ENCODE measurements at places on chromosomes 4 and X. TPM values are rescaled to one million over a fixed set of nuclear protein-coding genes. Genes with fewer than 3 reads are reported as not detected.
A peak's percentile ranks its signal among the peaks of the same experiment; 100 is the strongest.

DNA sequence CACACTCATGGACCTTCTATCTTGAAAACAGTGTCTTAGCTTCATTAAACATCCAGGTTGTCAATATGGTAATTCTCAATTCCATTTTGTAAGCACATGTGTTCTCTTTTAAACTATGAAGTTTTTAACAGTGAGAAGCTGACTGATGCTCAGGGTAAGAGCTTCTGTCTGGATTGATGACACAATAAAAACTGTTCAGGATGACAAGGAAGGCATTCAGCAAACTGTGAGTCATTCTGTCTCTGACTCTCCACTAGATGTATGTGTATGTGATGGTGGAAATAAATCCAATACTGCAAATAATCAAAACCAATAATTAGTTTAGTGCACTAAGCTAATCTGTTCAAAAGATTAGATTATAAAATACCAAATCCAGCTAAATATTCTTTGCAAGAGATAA, 115.3 kb upstream of the ARX start:
- H3K27me3 ChIP-seq = peaks cover 14% of the 10 kb centered on the region
- H3K4me3 ChIP-seq = no peak overlapping the region
- no peak overlapping the region for H3K27ac ChIP-seq
- no peaks in the 10 kb centered on the region for H3K36me3 ChIP-seq
- no peak for DNase-seq
- no peaks in the 10 kb centered on the region for H3K4me1 ChIP-seq

CFAP299 gene
- not detected for total RNA-seq

DNA sequence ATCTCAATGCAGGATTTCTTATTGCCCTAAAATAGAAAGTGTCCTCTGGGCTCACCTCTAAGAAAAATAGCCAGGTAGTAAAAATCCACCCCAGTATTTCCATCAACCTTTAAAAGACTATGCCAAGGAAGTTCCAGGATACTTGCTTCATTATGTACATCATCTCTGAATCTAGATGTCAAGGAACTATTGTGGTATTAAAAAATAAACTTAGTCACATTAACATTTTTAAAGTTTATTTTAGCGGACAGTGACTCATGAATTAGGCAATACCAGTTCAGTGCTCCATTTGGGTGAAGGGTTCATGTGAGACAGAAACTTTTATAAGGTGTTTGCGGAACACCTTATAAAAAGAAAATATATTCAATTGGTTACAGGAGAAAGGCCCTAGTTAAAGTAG, 209.2 kb downstream of the ADAM29 start:
- no peaks in the 10 kb centered on the region for H3K36me3 ChIP-seq
- no peaks in the 10 kb centered on the region for H3K4me1 ChIP-seq
- no peak for DNase-seq
- no peak overlapping the region for H3K4me3 ChIP-seq
- no peak overlapping the region for H3K27ac ChIP-seq

DNA sequence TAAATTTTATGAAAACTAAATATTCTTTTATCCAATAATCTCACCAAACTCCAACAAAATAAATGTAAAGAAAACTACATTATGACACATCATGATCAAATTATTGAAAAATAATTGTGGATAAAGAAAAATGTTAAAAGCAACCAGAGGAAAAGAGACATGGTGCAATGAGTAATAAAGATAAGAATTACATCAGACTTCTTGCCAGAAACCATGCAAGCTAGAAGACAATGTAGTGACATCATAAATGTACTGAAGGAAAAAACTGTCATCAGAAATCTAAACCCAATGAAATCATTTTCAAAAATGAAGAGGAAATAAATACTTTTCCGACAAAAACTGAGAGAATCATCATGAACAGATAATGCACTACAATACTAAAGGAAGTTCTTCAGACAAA, 135.9 kb upstream of the EOLA2 start:
- H3K36me3 ChIP-seq = no peaks in the 10 kb centered on the region
- no peaks in the 10 kb centered on the region for H3K27me3 ChIP-seq
- no peak overlapping the region for H3K4me3 ChIP-seq
- H3K4me1 ChIP-seq = no peaks in the 10 kb centered on the region

- no peak for DNase-seq
- no peak overlapping the region for H3K27ac ChIP-seq
- no peaks in the 10 kb centered on the region for H3K36me3 ChIP-seq
- no peaks in the 10 kb centered on the region for H3K27me3 ChIP-seq
- H3K4me3 ChIP-seq = no peak overlapping the region
- no peaks in the 10 kb centered on the region for H3K4me1 ChIP-seq
These were observed 41.6 kb upstream of the XIAP start for GRCh38 chrX:123818243-123818642.

PPP1R2C gene
- not detected for total RNA-seq

GRCh38 chr4:107148904-107149303, 112.8 kb upstream of the DKK2 start:
- no peaks in the 10 kb centered on the region for H3K36me3 ChIP-seq
- H3K27ac ChIP-seq = no peak overlapping the region
- H3K4me1 ChIP-seq = peaks cover 2% of the 10 kb centered on the region
- H3K27me3 ChIP-seq = peaks cover 4% of the 10 kb centered on the region
- no peak overlapping the region for H3K4me3 ChIP-seq

GRCh38 chrX:106300656-106301055, 132.6 kb downstream of the PWWP3B start:
- no peaks in the 10 kb centered on the region for H3K4me1 ChIP-seq
- DNase-seq = no peak
- H3K27me3 ChIP-seq = no peaks in the 10 kb centered on the region
- no peak overlapping the region for H3K27ac ChIP-seq
- H3K4me3 ChIP-seq = no peak overlapping the region

GRCh38 chrX:15344106-15344505, 8.8 kb upstream of the PIGA start:
- peaks cover 13% of the 10 kb centered on the region for H3K27me3 ChIP-seq
- no peaks in the 10 kb centered on the region for H3K4me1 ChIP-seq
- H3K4me3 ChIP-seq = no peak overlapping the region
- H3K36me3 ChIP-seq = no peaks in the 10 kb centered on the region

- DNase-seq = no peak
- H3K4me1 ChIP-seq = peaks cover 63% of the 10 kb centered on the region
- peaks cover 27% of the 10 kb centered on the region for H3K36me3 ChIP-seq
- no peaks in the 10 kb centered on the region for H3K27me3 ChIP-seq
These were observed 5.6 kb downstream of the KIAA0232 start for GRCh38 chr4:6788123-6788522.

GRCh38 chr4:157121401-157121800, 45.5 kb downstream of the GLRB start:
- no peak for DNase-seq
- no peak overlapping the region for H3K27ac ChIP-seq
- no peaks in the 10 kb centered on the region for H3K27me3 ChIP-seq
- no peaks in the 10 kb centered on the region for H3K4me1 ChIP-seq

RAI2 gene
- 0.65 TPM for total RNA-seq

DNA sequence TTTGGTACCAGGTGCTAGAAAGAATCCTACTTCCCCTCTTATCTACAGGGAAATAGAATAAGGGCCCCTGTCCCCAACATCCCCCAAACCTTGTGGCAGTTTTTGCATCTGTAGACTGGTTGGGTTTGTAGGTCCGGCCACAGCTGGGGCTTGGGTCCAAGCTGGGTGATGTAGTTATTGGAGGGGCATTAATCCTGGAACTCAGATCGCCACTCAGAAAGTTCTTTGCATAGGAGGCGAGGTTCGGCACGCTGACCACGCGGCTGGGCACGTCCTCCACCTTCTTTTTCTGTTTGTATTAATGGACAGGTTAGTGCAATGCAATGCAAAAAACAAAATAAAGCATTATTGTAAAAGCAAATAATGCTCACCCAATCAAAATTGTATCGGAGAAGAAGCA, 19.2 kb downstream of the MED28 start:
- no peak overlapping the region for H3K27ac ChIP-seq
- no peaks in the 10 kb centered on the region for H3K27me3 ChIP-seq
- H3K36me3 ChIP-seq = peaks cover 41% of the 10 kb centered on the region
- no peaks in the 10 kb centered on the region for H3K4me1 ChIP-seq
- DNase-seq = no peak
- no peak overlapping the region for H3K4me3 ChIP-seq

DNA sequence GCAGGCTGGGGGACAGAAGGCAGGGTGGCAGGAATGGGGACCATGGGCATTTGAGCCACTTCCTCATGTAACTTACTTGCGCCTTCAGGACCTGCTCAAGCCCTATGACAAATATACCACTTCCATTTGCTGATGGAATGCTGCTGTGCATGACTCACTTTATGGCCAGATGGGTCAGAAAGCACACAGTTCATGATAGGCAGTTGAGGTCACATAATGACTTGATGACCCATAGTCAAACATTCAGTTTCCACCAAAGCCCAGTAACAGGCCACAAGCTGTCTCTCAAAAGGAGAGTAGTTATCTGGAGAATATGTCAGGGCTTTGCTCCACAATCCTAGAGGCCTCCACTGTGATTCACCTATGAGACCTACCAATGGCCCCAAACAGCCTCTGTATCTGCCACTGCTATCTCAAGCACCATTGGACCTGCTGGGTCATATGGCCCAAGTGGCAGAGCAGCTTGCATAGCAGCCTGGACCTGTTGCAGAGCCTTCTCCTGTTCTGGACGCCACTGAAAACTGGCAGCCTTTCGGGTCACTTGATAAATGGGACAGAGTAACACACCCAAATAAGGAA, 5.3 kb upstream of the PAPSS1 start:
- H3K4me3 ChIP-seq = no peak overlapping the region
- no peaks in the 10 kb centered on the region for H3K27me3 ChIP-seq
- no peaks in the 10 kb centered on the region for H3K36me3 ChIP-seq
- no peak overlapping the region for H3K27ac ChIP-seq
- DNase-seq = no peak
- H3K4me1 ChIP-seq = peaks cover 9% of the 10 kb centered on the region

GRCh38 chrX:54980334-54980733, 13.7 kb downstream of the PFKFB1 start:
- no peak overlapping the region for H3K4me3 ChIP-seq
- H3K27ac ChIP-seq = no peak overlapping the region
- no peak for DNase-seq

PLXNB3 gene
- total RNA-seq = 1.6 TPM

- no peaks in the 10 kb centered on the region for H3K4me1 ChIP-seq
- no peaks in the 10 kb centered on the region for H3K36me3 ChIP-seq
- no peak for DNase-seq
- no peak overlapping the region for H3K27ac ChIP-seq
- H3K27me3 ChIP-seq = peaks cover 5% of the 10 kb centered on the region
These were observed 30.7 kb upstream of the WDR17 start for GRCh38 chr4:176034936-176035335.

DNA sequence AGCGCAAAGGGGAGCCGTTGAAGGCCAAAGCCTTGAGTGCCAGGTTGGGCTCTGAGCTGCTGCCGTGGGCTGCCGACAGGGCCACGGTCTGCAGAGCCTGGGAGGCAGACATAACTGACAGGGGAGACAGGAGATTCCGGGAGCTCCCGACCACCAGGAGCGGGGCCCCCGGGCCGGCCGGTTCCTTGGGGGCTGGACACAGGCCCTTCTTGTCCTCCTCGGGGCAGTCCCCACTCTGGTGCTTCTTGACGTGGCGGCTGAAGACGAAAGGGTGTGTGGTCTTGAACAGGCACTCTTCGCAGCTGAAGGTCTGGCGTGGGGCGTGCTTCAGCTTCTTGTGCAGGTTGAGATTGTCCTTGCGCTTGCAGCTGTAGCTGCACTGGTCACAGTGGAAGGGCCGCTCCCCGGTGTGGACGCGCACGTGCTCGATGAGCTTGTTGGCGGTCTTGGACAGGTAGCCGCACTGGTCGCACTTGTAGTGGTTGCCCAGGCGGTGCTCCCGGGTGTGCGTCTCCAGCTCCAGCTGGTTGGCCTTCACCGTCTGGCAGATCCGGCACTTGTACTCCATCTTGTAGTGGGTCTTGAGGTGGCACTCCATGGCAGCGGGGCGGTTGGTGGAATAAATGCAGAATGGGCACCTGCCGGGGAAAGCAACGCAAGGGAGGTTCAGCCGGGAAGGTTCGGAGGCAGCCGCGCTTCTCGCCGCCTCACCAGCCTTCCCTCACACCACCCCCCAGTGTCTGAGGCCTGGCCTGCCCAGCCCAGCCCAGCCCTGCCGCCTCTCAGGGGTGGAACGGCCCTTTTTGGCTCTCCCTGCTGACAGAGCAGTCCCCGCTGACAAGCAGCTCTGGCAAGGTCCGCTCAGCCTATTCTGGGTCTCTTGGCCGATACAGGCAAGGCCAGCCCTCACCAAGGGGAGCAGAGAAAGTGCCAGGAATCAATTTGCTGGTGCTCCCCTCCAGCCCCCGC, 81.3 kb downstream of the C4orf51 start:
- no peak for DNase-seq
- H3K27ac ChIP-seq = no peak overlapping the region
- peaks cover 27% of the 10 kb centered on the region for H3K4me1 ChIP-seq

DNA sequence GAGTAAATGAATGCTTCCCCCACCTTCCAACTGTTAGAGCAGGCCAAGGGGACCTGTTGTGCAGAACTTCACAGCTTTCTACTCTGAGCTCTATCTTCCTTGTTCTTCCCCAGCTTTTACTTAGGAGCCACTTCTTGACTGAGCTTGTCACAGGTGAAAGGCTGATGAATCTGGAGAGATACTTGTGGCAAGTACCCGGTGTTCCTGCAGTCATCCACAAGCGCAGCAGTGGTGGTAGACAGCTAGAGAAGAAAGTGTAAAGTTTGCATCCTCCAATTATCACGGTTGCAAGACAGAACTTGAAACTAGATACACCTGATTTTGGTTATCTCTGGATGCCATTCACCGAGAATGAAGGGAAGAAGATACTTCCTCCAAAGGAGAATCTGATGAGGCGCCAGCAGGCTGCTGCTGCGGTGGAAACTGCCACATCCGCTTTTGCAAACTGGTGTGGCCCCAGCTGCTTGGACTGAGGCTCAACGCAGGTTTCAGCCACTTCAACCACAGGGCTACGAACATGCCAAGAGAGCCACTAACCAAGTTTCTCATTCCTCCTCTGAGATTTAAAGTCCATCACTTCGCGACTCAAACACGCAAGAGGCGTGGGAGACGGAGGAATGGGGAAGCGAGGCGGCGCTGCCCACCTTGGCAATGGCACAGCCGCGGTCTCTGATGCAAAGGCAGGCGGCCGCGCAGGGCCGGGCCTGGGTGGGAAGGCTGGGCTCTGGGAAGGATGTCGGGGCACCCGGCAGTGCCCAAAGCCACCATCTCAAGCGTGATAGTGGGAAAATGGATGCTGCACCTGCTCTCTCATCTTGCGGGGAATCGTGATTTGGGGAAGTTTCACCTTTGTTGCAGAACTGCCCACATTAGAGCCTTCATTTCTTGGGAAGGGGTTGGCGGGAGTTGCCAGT, 1.3 kb upstream of the FHIP1A start:
- peaks cover 18% of the 10 kb centered on the region for H3K4me1 ChIP-seq
- H3K4me3 ChIP-seq = peak overlapping the region; percentile 83
- peaks cover 29% of the 10 kb centered on the region for H3K27me3 ChIP-seq

FGF13 gene
- total RNA-seq = not detected

DNA sequence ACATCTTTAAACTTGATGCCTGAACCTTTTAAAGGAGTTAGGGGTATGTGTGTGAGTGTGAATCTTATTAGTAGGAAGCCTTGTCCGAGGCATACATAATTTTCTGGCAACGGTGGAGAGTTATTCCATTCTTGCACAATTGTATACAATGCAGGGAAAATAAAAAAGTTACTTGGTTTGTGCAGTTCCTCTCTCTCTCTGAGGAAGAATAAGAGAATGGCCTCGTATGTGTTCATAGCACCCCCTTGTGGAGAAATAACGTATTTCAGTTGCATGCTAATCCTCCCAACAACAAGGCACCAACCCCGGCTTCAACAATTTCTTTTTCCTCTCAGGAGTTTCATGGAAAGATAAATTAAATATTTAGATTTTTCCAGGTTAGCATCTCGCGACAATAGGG, 33.7 kb upstream of the FGF13 start:
- H3K4me1 ChIP-seq = no peaks in the 10 kb centered on the region
- no peaks in the 10 kb centered on the region for H3K36me3 ChIP-seq
- H3K27ac ChIP-seq = no peak overlapping the region
- H3K27me3 ChIP-seq = peaks cover 5% of the 10 kb centered on the region
